ENCODE measurements at places on chromosomes 11 and 22. TPM values are rescaled to one million over a fixed set of nuclear protein-coding genes. Genes with fewer than 3 reads are reported as not detected.

Gene YPEL1
- total RNA-seq: 11.5 TPM

Gene DEUP1
- total RNA-seq: not detected

Gene MRGPRE
- not detected for total RNA-seq

Gene P2RX3
- total RNA-seq: 0.23 TPM

Gene SNX32
- 1.2 TPM for total RNA-seq

DNA sequence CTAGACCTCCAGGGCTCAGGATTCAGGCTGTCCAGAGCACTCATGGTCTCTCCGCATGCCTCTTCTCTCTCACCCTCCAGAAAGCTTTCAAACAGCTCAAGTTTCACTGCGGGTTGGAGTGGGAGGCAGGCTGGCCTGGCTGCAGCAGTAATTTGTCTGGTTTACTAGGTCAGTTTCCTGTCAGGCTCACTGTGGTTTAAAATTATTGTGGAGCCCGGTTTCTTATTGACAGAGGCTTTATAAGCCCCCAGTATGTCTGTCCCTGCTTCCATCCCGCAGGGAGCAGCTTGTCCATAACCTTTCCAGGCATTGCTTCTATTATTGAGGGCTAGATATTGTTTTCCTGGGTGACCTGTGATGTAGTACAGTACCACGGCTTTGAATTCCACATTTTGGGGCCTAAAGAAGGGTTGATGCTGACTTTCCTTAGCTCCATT, 235.3 kb upstream of the SORL1-AS1 start:
- H3K36me3 ChIP-seq: no peaks in the 10 kb centered on the region
- H3K4me3 ChIP-seq: no peak overlapping the region
- H3K27ac ChIP-seq: no peak overlapping the region
- DNase-seq: no peak

- H3K4me3 ChIP-seq: no peak overlapping the region
- H3K27ac ChIP-seq: no peak overlapping the region
- no peaks in the 10 kb centered on the region for H3K27me3 ChIP-seq
- peaks cover 11% of the 10 kb centered on the region for H3K4me1 ChIP-seq
- DNase-seq: no peak
Observed at GRCh38 chr11:67564230-67564629, 19.4 kb upstream of the GSTP1 start.

- no peaks in the 10 kb centered on the region for H3K36me3 ChIP-seq
- no peak overlapping the region for H3K4me3 ChIP-seq
- H3K4me1 ChIP-seq: peaks cover 10% of the 10 kb centered on the region
- H3K27ac ChIP-seq: no peak overlapping the region
- DNase-seq: no peak
Observed at GRCh38 chr22:23113847-23114720, 27.7 kb downstream of the RSPH14 start.

DNA sequence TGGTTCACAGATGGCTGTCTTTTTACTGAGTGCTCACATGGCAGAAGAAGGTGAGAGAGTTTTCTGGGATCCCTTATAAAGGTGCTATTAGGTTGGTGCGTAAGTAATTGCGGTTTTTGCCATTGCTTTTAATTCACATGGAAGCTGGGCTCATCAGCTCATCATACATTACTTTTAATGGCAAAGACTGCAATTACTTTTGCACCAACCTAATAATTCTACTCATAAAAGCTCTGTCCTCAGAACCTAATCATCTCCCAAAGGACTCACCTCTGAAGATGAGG, 23.0 kb downstream of the RCN1 start:
- H3K36me3 ChIP-seq: no peaks in the 10 kb centered on the region
- H3K27me3 ChIP-seq: peaks cover 2% of the 10 kb centered on the region
- H3K4me3 ChIP-seq: no peak overlapping the region
- peaks cover 3% of the 10 kb centered on the region for H3K4me1 ChIP-seq
- no peak overlapping the region for H3K27ac ChIP-seq
- no peak for DNase-seq

DNA sequence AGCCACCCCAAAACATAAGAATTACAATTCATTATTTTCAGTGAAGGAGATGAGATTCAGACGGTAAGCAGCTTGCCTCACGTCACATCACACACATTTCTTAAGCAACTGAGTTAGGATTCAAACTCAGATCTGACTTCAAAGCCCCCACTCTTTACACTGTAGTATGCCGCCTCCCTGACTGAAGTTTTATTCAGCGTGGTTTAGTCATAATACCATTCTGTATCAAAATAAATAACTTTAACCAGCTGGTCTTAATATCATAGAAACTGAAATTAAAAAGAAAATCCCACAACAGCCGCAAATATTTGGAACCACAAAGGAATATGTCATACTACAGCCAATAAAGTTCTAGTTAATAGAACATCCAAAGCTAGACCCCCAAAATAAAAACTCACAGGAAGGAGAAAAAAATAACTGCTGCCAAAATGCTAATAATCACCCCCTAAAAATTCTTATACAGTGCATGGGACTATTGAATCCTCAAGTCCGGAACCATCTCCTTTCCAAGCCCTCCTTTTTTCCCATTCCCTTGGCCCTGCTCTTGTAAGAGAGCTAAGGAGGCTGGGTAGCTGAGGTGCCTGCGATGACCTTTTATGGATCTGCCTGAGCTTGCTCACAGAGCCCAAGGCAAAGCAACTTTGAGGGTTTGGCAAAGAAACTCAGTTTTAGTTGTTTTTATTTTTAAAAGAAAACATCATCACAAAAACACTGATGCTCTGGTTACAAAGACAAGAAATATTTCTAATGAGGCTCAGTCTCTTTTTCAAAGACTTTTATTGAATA, 334.5 kb downstream of the TTC28 start:
- no peak overlapping the region for H3K27ac ChIP-seq
- peaks cover 22% of the 10 kb centered on the region for H3K4me1 ChIP-seq
- peaks cover 3% of the 10 kb centered on the region for H3K36me3 ChIP-seq
- no peak overlapping the region for H3K4me3 ChIP-seq

DNA sequence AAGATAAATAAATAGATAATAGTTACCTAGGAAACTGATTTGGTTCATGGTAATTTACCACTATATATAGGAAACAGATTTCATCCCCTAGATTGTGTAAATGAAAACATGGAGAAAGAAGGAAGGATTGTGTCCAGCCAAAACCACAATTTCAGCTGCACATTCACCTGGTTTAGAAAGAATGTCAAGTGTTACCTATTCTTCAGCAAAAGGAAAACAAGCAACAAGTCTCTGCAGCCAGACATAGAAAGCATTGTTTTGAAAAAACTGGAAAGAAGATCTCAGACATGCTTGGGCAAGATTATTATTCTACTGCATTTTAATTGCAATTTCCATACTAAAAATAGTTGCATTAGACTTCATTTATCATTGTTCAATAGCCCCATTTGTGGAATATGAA, 8.8 kb upstream of the BMAL1 start:
- no peak overlapping the region for H3K4me3 ChIP-seq
- H3K36me3 ChIP-seq: no peaks in the 10 kb centered on the region
- H3K27me3 ChIP-seq: peaks cover 1% of the 10 kb centered on the region
- no peak for DNase-seq
- H3K27ac ChIP-seq: no peak overlapping the region

- H3K27ac ChIP-seq: no peak overlapping the region
- H3K4me1 ChIP-seq: no peaks in the 10 kb centered on the region
- H3K4me3 ChIP-seq: no peak overlapping the region
- peak; percentile 57 for DNase-seq
- peaks cover 4% of the 10 kb centered on the region for H3K27me3 ChIP-seq
Observed at GRCh38 chr22:20751185-20751851, 22.6 kb upstream of the SERPIND1 start.

DNA sequence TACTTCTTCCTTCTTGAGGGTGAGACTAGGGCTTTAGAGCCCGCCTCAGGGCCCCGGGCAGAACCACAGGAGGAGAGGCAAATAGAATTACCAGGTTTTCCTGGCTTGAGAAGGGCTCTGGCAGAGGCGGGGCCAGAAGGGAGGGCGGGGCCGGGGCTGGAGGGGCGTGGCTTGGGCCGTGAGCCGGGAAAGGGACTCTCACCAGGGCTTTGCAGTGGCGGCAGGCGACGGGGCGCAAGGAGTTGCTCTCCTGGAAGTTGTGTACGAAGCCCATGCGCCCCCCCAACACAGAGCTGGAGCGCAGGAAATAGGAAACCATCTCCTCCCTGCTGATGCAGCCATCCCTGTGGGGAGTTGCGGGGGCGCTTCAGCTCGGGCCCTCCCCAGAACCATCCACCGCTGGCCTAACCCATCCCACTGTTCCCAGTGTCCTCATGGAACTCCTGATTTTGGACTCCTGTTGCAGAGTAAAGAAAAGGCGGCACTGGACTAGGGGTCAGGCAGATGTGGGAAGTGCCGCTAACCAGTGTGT, 6.9 kb upstream of the NRXN2 start:
- H3K4me3 ChIP-seq: no peak overlapping the region
- H3K27ac ChIP-seq: no peak overlapping the region
- H3K4me1 ChIP-seq: peaks cover 37% of the 10 kb centered on the region

DNA sequence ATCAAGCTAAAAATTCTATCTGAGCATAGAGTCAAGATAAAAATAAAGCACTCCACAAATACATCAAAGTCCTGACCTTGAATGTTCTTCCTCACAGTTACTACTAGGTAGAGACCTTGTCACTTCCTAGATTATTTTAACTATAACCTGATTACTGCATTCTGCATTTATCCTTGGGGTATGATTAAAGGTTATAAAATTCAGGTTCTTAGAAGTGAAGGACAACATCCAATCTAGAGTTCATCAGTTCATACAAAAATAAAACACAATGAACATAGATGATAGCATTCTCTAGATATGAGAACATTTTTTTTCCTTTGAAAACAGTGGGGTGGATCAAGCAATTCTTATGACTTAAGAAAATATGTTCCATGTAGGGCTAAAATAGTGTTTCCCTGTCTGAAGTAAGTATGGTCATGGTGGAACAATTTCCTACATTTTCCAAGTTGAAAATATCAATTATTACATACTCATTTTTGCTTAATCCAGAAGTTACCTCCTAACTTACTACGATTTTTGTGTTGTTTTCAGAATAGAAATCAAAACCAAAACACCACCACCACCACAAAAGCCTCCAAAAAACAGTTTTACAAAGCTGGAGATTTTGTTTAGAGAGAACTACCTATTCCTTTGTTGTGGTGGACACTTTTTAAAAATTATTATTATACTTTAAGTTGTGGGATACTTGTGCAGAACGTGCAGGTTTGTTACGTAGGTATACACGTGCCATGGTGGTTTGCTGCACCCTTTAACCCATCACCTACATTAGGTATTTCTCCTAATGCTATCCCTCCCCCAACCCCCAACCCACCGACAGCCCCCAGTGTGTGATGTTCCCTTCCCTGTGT, 112.0 kb upstream of the DDI1 start:
- DNase-seq: no peak
- no peaks in the 10 kb centered on the region for H3K36me3 ChIP-seq
- no peaks in the 10 kb centered on the region for H3K4me1 ChIP-seq
- no peak overlapping the region for H3K27ac ChIP-seq
- H3K27me3 ChIP-seq: no peaks in the 10 kb centered on the region

DNA sequence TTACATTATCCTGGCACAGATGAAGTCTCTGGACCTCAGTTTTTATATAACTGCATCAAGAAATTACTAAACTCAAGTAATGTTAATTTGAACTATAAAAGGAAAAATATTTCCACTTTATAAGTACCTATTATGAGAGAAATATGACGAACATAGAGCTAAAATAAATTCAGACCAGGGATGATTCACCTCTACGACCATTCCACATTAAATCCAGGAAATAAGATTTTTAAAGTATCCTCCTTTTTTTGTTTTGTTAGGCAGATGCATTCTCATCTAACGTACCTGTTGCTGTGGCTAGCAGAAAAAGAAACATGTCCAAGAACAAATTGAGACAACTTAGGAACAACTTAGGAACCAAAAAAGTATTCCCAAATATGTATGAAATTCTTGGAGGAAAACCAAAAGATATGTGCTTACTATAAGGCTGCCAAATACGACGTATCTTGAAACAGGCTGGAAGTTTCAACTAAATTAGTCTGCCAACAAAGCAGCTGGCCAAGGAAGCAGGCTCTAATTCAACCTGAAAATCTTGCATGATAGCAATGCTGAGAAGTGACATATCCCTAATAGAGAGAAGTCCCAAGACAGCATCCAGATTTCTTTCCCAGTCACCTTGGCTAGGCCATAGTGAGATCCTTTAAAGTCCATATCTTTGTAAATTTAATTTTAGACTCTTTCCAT, 15.7 kb downstream of the SPTY2D1 start:
- H3K36me3 ChIP-seq: peaks cover 14% of the 10 kb centered on the region
- H3K4me3 ChIP-seq: no peak overlapping the region
- no peak for DNase-seq
- no peak overlapping the region for H3K27ac ChIP-seq
- H3K27me3 ChIP-seq: no peaks in the 10 kb centered on the region

GRCh38 chr22:49961005-49961600, 531 bp downstream of the PIM3 start:
- peak overlapping the region; percentile 95 for H3K4me3 ChIP-seq
- peaks cover 25% of the 10 kb centered on the region for H3K4me1 ChIP-seq
- H3K27me3 ChIP-seq: peaks cover 9% of the 10 kb centered on the region
- no peak for DNase-seq

- no peak overlapping the region for H3K4me3 ChIP-seq
- H3K36me3 ChIP-seq: no peaks in the 10 kb centered on the region
- H3K27me3 ChIP-seq: peaks cover 3% of the 10 kb centered on the region
- no peaks in the 10 kb centered on the region for H3K4me1 ChIP-seq
- H3K27ac ChIP-seq: no peak overlapping the region
Observed at GRCh38 chr11:39683951-39684554, 1775.4 kb downstream of the LRRC4C start.

GRCh38 chr11:14409891-14410290, 50.9 kb upstream of the RRAS2 start:
- no peak overlapping the region for H3K4me3 ChIP-seq
- no peaks in the 10 kb centered on the region for H3K36me3 ChIP-seq
- H3K27me3 ChIP-seq: no peaks in the 10 kb centered on the region
- H3K4me1 ChIP-seq: peaks cover 14% of the 10 kb centered on the region

- H3K27me3 ChIP-seq: peaks cover 10% of the 10 kb centered on the region
- peaks cover 3% of the 10 kb centered on the region for H3K4me1 ChIP-seq
- no peak overlapping the region for H3K27ac ChIP-seq
- H3K36me3 ChIP-seq: peaks cover 3% of the 10 kb centered on the region
Observed at GRCh38 chr22:50189184-50189848, 3.6 kb downstream of the TRABD start.

- H3K27me3 ChIP-seq: peaks cover 17% of the 10 kb centered on the region
- H3K27ac ChIP-seq: no peak overlapping the region
- no peaks in the 10 kb centered on the region for H3K36me3 ChIP-seq
- H3K4me1 ChIP-seq: peaks cover 14% of the 10 kb centered on the region
- DNase-seq: no peak
- H3K4me3 ChIP-seq: no peak overlapping the region
Observed at GRCh38 chr11:61012737-61013215, 41.3 kb downstream of the CD6 start.

DNA sequence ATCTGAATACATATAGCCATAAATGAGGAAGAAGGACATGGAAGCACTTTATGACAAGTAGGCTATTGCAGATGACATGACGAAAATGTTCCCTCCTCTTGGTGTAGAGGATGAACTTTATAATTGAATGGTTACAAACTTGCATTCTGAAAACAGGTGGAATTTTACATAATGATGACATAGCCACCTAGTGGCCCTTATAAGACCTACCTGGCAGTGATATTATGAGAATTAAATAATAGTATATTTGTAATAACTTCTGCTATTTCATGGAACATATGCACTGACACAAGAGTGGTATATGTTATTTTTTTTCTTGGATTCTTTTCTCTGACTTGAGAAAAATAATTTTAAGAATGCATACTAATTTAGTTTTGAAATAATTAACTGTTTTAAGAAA, 22.9 kb downstream of the TRIM22 start:
- DNase-seq: no peak
- no peak overlapping the region for H3K4me3 ChIP-seq
- no peaks in the 10 kb centered on the region for H3K27me3 ChIP-seq
- H3K4me1 ChIP-seq: peaks cover 6% of the 10 kb centered on the region

Data from endothelial cell (in vitro differentiated cells).